Omental fat pad (tissue), 4 donors: ENCODE measurements at places on chromosomes 4 and X. TPM values are rescaled to one million over a fixed set of nuclear protein-coding genes. Genes with fewer than 3 reads are reported as not detected.

DNA sequence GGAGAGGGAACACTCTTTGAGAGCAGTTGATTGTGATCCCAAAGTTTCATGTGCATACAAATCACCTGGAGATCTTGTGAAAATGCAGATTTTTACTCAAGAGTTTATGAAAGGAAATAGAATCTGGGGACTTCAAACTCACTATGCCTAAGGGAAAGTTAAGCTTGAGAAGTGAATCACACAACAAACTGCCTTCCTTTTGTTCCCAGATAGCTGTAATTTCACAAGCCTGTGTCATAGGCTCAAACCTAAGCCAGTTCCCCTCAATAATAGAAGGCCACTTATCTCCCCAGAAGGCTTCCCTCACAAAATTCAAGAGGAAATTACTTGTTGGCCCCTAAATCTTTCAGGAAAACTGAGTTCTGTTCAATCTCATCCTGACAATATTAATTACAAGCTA, 132.8 kb upstream of the MAGEB16 start:
- DNase-seq = no peak

GRCh38 chr4:24202579-24202978, 312.7 kb upstream of the PPARGC1A start:
- no peak for DNase-seq

- no peak for DNase-seq
Measured at GRCh38 chr4:7524064-7524682, 89.4 kb upstream of the PSAPL1 start.

- no peak for DNase-seq
Measured at GRCh38 chr4:100960232-100960631, 387.1 kb downstream of the PPP3CA start.

DNA sequence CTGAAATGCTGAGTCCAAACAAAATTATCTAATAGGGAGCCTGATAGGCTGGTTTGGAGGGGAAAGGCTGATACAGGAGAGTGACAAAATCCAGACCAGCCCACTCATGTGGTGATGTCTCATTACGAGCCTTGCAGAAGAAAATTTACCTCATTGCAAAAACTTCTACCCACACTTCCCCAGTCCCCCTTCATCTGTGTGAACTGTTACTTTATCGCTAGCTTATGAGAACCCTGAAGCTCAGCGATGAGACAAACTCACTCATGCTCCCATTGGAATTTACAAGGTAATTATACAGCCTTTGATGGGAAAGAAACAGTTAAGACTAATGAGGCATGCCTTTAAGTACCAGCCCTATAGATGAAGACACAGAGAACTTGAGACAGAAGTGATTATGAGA, 76.1 kb downstream of the ARHGAP6 start:
- DNase-seq = no peak

DNA sequence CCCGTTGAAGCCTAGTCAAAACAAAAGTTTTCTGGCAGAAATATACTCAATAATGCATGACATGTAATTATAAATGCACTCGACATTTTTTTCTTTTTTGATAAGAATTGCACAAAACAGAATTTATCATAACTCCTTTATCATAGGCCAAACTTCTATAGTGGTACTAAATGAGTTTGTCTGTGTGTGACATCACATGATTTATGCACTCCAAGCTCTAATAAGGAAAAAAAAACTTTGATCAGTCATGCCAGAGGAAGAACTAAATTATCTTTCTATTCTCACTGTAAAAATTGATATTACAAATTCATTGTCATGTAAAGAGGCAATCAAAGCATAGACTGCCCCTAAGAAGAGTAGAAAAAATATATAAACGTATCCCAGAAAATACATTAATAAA, 112.4 kb upstream of the NOCT start:
- no peak for DNase-seq

DNA sequence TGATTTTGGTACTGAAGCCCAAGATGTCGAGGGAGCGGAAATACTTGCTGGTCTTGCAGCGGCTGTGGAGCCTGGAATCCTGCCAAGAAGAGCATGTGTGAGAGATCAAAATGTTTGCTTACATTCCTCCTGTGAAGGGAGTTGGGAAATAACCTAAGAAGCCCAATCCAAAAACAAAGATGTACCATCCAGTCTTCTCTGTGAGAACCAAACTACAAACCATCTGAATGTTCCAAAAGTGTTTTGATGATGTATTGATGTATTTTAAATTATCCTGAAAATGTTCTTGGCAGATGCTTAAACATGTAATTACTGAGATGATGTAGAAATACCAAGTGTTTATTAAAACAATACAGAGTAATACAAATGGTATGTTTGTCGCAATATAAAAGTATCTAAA, 10.1 kb upstream of the ADH1A start:
- DNase-seq = peak; percentile 50

CNGA1 gene
- 1.1 TPM for total RNA-seq

NUP62CL gene
- not detected for total RNA-seq

GLRA2 gene
- total RNA-seq = not detected
